CD4-positive, alpha-beta T cell treated with Interferon alpha-2 for 1 hour (primary cell): ENCODE measurements at places on chromosomes 11 and 22.

GRCh38 chr11:26028393-26028911 is 303.5 kb upstream of the ANO3 start:
- DNase-seq, result no peak

DNA sequence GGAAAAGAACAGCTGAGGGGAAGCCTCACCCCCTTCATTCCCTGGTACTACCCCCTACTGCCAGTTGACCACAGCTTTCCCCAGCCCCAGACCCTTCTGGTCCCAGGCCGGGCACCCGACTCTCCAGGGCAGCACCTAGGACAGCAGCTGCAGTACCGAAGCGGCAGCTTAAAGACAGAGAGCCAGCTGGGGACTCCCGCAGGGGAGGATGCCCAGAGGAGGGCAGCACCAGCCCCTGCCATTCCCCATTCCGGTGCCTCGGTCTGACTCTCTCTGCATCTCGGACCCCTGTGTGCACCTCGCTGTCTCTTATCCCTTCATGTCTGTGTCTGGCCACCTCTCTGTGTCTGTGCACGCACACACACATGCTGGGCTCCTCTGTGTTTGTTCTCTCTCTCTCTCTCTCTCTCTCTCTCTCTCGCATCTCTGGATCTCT is 9.4 kb downstream of the IGSF9B start:
- DNase-seq, result peak; percentile 72

DNA sequence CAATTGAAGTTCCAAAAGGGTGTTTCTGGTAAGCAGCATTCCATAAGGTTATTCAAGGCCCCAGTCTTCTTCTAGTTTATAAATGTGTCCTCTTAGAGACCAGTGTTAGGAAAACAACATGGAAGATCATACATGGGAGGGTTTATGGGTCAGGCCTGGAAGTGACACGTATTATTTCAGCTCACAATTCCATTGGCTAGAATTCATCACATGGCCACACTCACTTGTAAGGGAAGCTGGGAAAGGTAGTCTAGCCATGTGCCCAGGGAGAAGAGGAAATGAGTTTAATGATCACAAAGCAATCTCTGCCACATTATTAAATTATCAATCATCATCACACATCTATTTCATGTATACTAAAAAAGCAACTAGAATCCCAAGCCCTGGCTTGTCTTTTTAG is 181.7 kb upstream of the TBCEL start:
- DNase-seq, result no peak

DNA sequence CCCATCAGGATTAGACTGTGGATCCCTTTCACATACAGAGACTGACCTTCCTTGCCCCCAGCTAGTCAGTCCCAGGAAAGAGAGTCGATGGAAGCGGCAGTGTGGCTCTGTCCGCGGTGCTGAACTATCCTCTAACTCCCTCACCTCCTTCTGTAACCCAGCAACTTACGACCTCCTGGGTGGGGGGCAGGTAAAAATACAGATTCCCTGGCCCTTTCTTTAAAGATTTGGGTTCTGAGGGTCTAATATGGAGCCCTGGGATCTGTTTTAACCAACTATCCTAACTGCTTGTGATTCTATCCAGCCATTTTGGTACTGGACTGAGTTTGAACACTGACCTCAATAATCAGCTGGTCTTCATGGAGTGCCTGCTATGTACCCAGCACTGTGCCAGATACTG is 23.2 kb downstream of the MFNG start:
- no peak for DNase-seq

DNA sequence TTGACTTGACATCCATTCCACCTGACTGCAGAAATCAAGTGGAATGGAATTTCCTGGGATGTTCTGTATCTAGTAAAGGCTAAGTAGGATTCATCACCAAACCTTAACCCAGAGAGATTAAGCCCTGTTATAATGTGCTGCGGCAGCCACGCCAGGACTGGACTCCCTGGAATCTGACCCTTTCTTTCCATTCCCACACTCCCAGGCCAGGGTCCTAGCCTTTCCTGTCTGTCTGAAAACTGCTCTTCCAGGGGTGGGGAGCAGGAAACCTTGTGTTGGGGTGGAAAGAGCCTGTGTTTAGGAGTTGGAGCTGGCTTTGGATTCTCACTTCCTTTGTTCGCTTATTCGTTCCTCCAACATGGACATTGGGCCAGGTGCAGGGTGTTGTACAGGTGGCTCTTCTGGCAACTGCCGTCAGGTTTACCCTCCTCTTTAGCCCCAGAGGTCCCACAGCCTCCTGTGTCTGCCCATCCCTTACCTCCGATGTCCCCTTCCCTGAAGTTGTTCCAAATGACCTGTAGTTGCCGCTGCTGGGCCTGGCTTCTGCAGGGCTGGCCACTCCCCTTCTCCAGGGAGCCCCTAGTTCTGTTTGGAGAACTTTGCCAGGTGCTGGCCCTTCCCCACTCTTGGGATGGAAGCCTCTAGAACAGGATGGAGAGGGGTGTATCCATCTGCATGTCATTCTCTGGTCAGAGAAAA is 20.5 kb upstream of the PARVB start:
- DNase-seq, result no peak

DNA sequence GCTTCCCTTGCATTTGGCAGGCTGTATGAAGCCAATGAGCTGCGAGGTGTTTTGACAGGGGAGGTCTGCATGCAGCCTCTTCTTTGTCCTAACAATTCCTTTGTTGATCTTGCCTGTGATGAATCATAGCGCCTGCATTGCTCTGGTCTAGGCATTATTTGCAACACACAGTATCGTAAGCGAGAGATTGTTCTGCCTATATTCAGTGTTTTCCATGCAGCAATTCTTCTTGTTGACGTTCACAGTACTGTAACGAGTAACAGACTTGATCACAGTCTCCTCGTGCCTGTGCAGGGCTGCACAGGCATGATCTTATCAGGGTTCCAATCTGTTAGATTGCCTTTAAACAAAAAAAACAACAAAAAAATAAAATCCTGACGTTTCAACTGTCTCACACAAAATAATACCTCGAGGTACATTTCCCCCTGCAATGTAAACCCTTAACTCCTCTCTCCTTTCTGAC is 13.9 kb upstream of the ADSL start:
- DNase-seq, result no peak

GRCh38 chr11:76267556-76267955 is 61.3 kb upstream of the WNT11 start:
- no peak for DNase-seq

- DNase-seq, result no peak
These were observed 84.2 kb downstream of the PHF21B start for GRCh38 chr22:44925465-44926123.

GRCh38 chr11:96215826-96216225 is 127.2 kb downstream of the MAML2 start:
- no peak for DNase-seq

GRCh38 chr11:73317373-73317772 is 9.3 kb downstream of the ARHGEF17 start:
- no peak for DNase-seq

- DNase-seq, result no peak
These were observed 786 bp upstream of the MCAM start for GRCh38 chr11:119317592-119318239.

- no peak for DNase-seq
These were observed 2.9 kb downstream of the BCR start for GRCh38 chr22:23183061-23183698.

GRCh38 chr11:23283666-23284065 is 423.4 kb upstream of the CCDC179 start:
- no peak for DNase-seq

DNA sequence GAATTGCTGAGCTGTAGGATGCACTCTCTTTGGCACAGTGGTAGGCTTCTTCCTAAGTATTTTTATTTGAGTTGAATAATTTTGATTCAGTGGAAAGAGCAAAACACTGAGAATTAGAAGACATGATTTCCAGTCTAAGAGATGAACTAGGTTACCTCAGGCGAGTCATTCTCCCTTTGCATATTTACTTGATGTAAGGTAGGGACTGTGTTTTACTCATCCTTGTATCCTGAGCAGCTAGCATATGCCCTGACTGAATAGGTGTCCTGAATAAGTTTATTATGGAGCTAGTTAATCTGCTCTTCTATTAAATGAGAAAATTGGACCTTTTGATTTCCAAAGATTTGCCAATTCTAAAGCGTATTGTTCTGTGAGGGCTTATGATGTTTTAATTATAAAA is 50.7 kb downstream of the STIM1 start:
- DNase-seq, result no peak

GRCh38 chr11:129230006-129230405 is 37.9 kb upstream of the ARHGAP32 start:
- DNase-seq, result no peak

DNA sequence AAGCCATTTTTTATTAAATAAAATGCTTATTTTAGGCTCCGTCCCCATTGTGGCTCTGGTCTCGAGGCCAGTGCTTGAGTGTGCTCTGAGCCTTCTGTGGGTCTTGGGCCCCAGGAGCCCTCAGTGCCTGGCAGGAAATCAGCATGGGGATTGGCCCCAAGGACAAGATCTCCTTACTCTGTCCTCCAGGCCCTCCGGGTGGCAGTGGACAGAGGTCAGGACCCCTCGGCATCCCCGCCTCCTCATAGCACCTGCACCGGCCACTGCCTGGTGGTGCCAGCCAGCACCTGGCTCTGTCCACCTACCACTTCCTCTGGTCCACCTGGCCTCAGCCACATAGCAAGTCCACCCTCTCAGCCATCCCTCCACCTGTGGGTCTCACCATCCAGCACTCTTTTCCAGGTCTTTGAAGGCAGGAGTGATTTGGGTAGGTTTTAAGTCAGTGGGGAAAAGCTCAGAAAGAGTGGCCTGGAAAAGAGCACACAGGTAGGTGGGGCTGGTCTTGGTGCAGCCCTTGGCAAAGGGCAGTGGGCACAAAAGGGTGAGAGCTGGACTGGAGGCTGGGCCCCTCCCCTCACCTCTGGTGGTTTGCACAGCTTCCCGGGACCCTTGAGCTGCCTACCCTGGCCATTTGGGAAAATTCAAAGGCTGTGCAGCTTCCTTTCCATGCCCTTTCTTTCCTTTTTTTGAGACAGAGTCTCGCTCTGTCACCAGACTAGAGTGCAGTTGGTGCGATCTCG is 3.5 kb downstream of the CLDN5 start:
- DNase-seq, result no peak

DNA sequence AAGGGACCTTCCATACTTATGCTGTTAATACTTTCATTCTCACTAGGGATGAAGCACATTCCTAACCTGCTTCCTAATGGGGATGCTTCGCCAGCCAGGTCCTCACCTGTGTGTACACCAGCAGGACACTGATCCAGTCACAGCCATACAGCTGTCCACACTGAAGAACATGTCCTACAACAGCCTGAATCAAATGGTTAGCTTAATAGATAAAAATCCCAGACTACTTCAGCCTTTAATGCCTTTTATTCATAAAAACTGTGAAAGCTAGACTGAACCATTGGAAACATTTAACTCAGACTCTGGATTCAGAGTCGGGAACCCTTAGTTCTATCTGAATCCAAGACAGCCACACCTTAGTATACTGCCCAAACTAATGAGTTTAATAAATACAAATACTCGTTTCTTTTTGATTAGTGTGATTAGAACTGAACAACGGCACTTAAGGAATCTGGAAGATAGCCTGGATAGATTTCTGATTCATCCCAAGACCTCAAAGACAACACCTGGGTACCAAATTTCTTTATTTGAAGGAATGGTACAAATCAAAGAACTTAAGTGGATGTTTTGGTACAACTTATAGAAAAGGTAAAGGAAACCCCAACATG is 3.3 kb downstream of the FTH1 start:
- DNase-seq, result peak; percentile 50

- DNase-seq, result no peak
These were observed 251 bp upstream of the UQCC3 start for GRCh38 chr11:62671236-62671607.

DNA sequence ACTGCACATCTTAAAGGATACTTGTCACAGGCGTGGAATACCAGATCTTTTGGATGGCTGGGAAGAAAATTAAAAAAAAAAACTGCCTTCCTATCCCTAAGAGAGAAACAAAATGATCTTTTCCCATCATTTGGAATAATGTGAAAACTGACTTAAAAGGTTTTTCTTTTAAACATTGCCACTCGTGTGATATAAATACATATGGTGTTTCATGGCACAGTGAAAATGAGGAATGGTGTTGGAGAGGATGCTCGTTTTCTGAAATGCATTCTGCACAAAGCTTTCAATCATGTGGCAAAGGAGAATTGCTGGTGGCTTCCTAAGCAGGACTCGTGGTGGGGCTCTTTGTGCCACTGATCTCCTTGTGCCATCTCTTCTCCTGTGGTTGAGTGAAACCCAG is 74.9 kb upstream of the LRRC4C start:
- no peak for DNase-seq

DNA sequence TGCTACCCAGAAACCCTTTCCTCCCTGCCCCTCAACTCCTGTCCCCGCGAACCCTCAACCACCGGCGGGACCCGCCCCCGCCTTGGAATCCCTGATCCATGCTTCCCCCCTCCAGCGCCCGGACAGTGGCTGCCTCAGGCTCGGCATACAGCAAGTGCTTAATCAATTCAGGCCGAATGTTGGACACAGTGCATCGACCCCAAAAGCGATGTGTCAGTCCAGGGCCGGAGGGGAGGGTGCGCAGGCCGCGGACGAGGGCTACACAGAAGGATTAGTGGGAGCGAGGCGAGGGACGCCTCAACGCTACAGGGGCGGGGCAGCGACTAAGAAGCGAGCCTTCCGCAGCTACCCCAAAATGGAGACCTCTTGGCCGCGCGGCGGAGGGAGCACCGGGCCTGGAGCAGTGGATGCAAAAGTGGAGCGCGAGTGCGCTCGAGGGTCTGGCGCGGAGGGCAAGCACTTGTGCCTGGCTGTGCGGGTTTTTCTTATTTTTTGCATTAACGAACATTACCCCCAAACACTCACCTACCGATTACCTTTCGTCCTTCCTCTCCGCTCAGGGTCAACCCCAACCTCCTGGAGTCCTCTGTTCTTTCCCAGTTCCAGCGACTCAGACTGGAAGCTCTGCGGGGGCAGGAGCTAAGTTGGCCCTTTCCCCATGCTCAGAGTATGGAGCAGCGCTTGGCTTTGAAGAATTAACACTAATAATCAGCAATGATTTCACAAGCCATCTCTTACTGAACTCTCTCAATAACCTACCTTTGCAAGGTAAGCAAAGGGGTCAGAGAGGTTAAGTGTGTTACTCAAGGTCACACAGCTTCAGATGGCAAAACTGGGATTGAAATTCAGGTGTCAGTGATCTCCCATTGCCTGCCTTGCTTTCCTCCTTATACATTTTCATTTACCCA is 30.0 kb upstream of the WNT11 start:
- DNase-seq, result peak; percentile 37

GRCh38 chr22:27438271-27438980 is 363.1 kb downstream of the MN1 start:
- no peak for DNase-seq

DNA sequence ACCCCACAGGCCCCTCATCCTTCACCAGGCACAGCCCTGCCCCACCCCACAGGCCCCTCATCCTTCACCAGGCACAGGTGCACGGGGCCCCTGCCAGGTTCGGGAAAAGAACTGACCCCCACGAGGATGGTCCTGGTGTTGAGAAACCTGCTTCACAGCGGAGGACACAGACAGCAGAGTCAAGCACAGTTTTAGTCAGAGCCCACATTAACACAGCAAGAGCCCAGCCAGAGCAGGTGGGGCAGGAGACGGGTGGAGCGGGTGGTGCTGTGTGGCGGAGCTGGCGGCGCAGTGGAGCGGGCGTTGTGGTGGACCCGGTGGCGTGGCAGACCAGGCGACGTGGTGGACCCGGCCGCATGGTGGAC is 1085.5 kb downstream of the BRD1 start:
- DNase-seq, result no peak
